Fibroblast of lung (primary cell): ENCODE measurements at places on chromosomes 7 and 10.

- no peak for DNase-seq
These were observed 97.8 kb upstream of the MPP7 start for GRCh38 chr10:28400681-28401080.

GRCh38 chr10:23344241-23344841 is at the start of gene C10orf67:
TSS of gene C10orf67 (minus strand) at chr10:23344797. CDS start at chr10:23344774, 23 bp downstream.
- DNase-seq, result peak; percentile 63

DNA sequence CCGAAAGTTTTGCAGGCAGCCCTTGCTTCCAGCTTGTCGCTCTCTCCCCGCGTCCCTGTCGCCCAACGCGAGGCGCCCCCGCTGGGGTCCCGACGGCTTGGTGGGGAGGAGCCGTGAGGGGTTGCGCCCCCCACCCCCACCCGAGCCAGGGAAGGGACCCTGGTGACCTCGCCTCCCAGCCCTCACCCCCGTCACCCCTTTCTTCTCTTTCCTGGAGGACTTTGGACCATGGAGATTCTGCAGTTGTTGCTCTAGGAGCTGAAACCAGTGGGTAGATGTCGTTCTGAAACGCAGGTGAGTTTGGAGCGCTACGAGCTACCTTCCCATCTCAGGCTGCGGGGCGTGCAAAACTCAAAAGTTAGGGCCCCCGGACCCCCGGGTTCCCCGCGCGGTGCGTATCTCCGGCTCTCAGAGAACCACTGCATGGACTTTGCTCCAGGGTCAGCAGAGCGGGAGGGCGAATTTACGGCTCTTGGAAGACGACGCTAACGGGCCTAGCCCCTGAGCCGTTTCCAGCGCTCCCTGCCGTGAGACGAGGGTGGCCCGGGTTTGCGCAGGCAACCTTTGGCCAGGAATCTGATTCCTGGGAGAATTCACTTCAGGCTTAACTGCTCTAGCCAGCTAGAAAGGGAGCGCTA is 684 bp upstream of the ATXN7L1 start:
- peak; percentile 53 for DNase-seq

GRCh38 chr10:110498087-110498981 is 627 bp downstream of the DUSP5 start:
- DNase-seq, result peak; percentile 63

GRCh38 chr10:70426823-70427222 is 14.7 kb downstream of the NODAL start:
- no peak for DNase-seq

GRCh38 chr10:70885481-70885880 is 2.9 kb downstream of the PCBD1 start:
- no peak for DNase-seq

DNA sequence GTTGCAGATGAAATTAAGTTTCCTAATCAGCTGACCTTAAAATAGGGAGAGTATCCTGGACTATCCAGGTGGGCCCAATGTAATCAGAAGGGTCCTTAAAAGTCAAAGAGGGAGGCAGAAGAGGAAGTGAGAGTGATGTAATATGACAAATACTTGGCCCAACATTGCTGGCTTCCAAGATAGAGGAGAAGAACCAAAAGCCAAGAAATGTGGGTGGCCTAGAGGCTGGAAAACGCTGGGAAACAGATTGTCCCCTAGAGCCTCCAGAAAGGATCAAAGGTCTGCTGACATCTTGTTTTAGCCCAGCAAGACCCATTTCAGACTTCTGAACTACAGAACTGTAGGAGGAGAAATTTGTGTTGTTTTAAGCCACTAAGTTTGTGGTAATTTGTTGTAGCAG is 79.7 kb upstream of the NOBOX start:
- DNase-seq, result no peak
